ENCODE measurements at places on chromosomes 12 and 14.

GRCh38 chr12:7344833-7345606 lies 41.1 kb downstream of the ACSM4 start:
- DNase-seq = peak; percentile 10

GRCh38 chr14:59829469-59830337 lies 40.9 kb downstream of the RTN1 start:
- DNase-seq = peak; percentile 8

DNA sequence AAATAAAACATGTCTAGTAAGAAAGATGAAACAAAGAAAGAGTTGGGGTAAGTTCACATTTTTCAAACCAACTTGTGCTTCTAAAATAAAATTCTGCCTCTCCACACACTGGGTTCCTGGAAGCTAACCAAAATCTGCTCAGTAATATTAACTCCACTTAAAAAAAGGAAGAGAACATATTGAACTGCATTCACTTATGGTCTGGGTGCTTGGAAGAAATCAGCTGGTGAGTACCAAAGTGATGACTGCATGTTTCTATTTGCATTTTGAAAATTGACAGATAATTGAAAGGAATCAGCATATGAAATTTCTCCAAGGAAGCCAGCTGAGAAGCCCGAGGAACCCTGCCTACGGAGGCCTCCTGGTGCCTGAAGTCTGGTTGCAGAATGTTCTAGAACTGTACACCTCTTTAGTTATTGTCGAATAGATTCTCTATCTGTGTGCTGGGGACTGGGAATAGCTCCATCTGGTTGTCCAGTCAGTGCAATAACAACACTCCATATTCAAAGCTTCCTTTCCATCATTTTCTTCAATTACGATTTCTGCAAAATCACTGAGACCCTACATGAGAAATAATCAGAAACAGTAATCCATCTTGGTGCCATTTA lies 836.1 kb downstream of the VRK1 start:
- DNase-seq = no peak

GRCh38 chr12:6956021-6956727 lies 5.0 kb downstream of the PTPN6 start:
- no peak for DNase-seq

DNA sequence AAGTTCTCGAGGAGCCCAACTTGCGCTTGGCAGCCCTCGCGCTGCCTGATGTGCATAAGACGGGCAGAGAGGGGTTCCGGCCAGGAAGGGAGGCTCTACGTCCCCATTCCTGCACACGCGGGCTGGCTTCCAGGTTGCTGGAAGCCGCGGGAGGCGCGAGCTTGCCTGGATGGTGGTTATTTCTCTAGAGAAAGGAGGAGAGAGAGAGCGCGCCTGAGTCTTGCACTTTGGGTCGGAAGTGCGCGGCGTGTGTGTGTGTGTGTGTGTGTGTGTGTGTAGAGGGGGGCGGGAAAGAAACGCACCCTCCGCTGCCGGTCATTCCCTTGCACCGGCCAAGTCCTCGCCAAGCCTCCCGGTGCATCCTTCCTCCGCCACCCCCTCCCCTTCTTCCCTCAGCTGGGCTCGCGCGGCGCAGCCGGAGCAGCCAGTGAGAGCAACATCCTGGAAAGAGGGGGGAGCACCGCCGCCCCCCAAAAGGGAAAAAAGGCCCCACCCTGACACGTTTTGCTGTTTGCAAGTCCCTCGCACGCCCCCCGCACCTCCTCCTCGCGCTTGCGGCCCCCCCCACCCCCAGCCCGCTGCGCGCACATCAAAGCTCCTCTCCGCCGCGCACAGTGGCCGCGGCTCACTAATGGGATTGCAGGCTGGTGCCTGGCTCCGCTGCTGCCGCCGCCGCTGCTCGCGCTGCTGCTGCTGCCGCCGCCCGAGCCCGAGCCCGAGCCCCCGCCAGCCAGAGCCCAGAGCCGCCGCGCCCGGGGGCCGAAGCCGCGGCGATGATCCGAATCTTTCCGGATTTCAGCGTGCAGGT lies 4.4 kb upstream of the NPAS3 start:
- peak; percentile 60 for DNase-seq

GRCh38 chr14:95421741-95422140 lies 94.7 kb downstream of the SYNE3 start:
- no peak for DNase-seq

DNA sequence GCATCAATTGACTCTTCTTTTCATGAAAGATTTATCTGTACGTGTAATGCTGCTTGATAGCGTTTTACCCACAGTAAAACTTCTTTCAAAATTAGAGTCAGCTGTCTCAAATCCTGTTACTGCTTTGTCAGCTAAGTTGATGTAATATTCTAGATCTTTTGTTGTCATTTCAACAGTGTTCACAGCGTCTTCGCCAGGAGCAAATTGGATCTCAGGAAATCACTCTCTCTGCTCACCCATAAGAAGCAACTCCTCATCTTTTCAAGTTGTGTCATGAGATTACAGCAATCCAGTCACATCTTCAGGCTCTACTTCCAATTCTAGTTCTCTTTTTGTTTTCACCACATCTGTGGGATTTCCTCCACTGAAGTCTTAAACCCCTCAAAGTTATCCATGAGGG lies 9.5 kb downstream of the PCNX1 start:
- no peak for DNase-seq

DNA sequence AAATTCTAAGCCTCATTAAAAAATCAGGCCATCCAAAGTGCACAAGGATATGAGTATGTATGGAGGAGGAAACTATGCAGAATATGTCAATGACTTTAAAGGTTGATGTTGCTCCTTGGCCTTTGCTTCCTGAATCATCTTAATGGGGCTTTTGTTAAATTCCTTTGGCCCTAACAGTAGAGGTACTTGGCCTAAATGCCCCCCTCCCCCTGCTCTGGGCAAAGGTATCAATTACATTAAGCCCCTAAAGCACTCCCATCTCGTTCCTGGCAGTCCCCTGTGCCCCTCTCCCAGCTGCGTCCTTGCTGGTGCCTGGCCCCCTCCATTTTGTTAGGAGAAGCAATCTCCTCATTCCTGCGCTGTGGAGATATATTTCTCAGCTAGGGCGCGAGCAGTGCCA lies 4.8 kb downstream of the COPZ1 start:
- no peak for DNase-seq

- DNase-seq = no peak
Observed at GRCh38 chr14:53062856-53063255, 90.3 kb downstream of the DDHD1 start.

GRCh38 chr14:101040538-101041442 lies 137.3 kb upstream of the RTL1 start:
- DNase-seq = no peak

- peak; percentile 75 for DNase-seq
Observed at GRCh38 chr14:50773632-50774541, 57.1 kb downstream of the NIN start.

GRCh38 chr14:51547260-51547659 lies 104.5 kb upstream of the FRMD6 start:
- peak; percentile 44 for DNase-seq

DNA sequence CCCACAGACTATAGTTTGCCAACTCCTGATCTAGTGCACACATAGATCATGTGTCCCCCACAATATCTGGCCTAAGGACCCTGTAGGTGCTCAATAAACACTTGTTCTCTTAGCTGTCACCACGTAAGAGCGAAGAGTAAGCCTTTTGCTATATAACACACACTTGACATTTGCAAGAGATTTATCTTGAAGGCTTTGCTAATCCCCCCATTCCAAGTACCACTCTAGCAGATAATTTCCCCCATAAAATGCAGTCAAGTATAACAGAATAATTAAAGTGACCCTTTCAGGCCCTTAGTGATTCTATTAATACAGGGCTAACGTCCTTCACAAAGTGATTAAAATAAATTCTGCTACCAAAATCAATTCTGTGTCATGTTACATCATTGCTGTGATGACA lies 87.5 kb downstream of the PLXNC1 start:
- no peak for DNase-seq

- peak; percentile 29 for DNase-seq
Observed at GRCh38 chr12:18139989-18140596, 50.1 kb upstream of the RERGL start.

GRCh38 chr14:101194373-101195308 lies 291.1 kb upstream of the RTL1 start:
- no peak for DNase-seq

GRCh38 chr12:98002887-98003493 lies 512.4 kb upstream of the TMPO start:
- DNase-seq = peak; percentile 87

GRCh38 chr14:34036319-34036766 lies 85.5 kb upstream of the EGLN3 start:
- no peak for DNase-seq

GRCh38 chr12:76586764-76587395 lies 27.3 kb upstream of the OSBPL8 start:
- peak; percentile 45 for DNase-seq

- no peak for DNase-seq
Observed at GRCh38 chr12:49648712-49649003, 25.3 kb downstream of the PRPF40B start.

DNA sequence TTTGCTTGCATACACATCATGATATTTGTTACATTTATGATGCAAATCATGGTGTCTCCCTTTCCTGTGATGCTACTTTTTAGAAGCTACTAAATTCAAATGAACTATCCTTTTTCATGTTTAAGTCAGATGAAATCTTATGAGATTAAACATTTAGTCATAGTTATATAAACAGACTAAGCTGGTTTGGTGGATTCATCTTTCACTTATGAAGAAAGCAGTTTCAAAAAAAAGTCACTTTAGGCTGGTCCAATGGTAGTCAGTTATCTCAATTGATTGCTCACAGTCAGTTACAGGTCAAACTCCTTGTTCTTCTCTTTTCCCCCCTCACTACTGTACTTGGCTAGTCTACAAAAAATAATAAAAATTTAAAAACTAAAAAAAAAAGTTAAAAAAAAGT lies 19.7 kb downstream of the SYCP3 start:
- no peak for DNase-seq
